ENCODE measurements at places on chromosomes 2 and 18.
A peak's percentile ranks its signal among the peaks of the same experiment; 100 is the strongest.

GRCh38 chr2:233413559-233414272, 59.4 kb downstream of the DGKD start:
- DNase-seq: peak; percentile 49

DNA sequence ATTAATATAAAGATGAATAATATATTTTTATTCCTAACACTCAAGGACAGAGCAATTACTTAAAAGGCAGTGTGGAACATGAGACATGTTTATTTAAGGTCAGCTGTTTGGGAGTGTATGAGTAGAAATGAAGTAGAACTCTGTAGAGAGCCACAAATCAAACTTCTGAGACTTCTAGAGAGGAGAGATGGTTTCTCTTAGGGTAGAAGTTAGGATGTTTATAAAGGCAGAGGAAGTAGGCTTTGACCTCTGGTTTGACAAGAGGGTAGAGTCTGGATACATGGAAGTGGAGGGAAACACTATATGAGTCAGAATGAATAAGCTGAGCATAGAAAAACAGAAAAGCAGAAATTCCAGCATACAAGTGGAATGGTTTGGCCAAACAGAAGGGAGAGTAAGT, 262.1 kb upstream of the KLHL14 start:
- DNase-seq: peak; percentile 35

- no peak for DNase-seq
These were observed 12.7 kb upstream of the ARHGEF4 start for GRCh38 chr2:130823886-130824491.

DNA sequence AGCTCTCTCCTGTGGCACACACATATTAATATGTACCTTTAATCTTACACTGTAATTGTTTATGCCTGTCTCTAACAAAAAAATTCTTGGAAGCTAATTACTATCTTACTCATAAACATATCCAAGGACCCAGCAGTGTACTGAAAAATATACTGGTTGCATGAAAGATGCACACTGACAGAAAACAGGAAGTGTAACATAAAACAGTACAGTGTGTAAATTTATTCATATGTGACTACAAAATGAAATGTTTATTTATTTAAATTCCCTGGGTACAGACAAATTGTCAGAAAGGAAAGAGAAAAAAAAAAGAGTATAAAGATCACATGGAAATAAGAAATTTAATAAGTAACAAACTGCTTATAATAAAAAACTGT, 28.5 kb downstream of the TMEM131 start:
- DNase-seq: no peak

DNA sequence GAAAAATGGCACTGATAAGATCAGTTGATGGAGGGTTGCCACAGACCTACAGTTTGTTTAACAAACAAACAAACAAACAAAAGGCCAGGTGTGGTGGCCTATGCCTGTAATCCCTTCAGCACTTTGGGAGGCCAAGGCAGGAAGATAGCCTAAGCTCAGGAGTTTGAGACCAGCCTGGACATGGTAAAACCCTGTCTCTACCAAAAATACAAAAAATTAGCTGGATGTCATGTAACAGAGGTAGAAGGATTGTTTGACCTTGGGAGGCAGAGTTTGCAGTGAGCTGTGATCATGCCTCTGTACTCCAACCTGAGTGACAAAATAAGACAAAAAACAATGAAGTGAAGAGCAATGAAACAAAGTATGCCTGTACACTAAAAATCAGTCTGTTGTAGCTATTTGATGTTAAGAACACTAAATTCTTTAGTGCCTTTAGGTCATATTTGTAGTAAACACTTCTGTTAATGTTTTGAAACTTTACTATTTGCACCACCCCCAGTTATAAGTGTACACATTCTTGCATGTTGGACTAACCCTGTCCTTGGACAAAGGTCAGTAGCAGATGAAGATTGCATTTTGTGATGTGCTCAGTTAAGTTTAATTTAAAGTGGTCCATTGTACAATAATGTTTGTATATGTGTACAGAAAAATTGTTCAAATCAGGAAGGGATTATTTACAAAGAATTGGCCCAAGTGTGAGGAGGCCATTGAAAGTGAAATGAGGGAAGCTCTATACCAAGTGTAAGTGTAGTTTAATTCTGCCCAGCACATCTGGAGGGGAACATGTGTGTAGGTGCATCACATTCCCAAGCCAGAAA, 73.9 kb downstream of the KYNU start:
- DNase-seq: no peak

GRCh38 chr18:75068682-75069435, 140.1 kb downstream of the PTGR3 start:
- DNase-seq: no peak

DNA sequence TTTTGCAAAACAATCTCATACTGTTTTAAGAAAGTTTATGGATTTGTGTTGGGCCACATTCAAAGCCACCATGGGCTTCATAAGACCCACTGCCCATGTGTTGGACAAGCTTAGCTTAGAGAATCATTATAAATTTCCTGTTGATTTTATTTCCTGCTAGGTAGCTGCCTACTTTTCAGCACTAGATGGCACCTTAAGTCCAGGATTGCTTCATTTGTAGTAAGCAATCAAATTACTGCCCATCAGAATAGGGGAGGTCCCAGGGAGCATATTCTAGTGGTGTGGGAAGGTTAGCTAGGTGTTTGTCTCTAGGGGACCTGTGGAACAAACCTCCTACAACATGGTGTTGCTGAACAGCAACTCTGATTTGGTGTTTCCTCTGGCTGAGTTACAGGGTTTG, 11.0 kb upstream of the DCDC2C start:
- DNase-seq: no peak

- DNase-seq: no peak
These were observed 1.2 kb downstream of the PPP1CB start for GRCh38 chr2:28752631-28753376.

GRCh38 chr2:39488450-39488849, 51.4 kb upstream of the MAP4K3 start:
- peak; percentile 73 for DNase-seq

DNA sequence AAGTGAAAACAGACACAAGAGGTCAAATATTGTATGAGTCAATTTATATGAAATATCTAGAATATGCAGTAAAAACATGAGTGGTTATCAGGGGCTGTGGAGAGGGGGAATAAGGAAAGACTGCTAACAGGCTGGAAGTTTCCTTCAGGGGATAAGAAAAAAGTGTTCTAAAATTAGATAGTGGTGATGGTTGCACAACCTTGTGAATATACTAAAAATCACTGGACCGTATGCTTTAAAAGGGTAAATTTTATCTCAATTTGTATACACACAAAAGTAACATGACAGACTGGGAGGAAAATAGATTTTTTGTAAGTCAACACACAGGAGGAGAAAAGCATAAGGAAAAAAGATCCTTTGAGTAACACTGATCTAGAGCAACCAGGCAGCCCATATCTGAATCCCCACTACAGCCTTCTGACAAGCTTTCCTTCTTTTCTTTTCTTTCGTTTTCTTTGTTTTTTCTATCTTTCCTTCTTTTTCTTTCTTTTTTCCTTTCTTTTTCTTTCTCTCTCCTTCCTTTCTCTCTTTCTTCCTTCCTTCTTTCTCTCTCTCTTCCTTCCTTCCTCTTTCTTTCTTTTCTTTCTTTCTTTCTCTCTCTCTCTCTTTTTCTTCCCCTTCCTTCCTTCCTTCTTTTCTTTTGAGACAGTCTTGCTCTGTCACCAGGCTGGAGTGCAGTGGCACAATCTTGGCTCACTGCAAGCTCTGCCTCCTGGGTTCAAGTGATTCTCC, 95.4 kb downstream of the AAK1 start:
- DNase-seq: no peak

All from fibroblast of skin of abdomen (primary cell).